ENCODE measurements at places on chromosomes 11 and 22. TPM values are rescaled to one million over a fixed set of nuclear protein-coding genes. Genes with fewer than 3 reads are reported as not detected.

Gene TSPAN18
- 95.3 TPM for total RNA-seq

Gene TREH
- not detected for total RNA-seq

Gene AQP11
- total RNA-seq = 0.79 TPM

DNA sequence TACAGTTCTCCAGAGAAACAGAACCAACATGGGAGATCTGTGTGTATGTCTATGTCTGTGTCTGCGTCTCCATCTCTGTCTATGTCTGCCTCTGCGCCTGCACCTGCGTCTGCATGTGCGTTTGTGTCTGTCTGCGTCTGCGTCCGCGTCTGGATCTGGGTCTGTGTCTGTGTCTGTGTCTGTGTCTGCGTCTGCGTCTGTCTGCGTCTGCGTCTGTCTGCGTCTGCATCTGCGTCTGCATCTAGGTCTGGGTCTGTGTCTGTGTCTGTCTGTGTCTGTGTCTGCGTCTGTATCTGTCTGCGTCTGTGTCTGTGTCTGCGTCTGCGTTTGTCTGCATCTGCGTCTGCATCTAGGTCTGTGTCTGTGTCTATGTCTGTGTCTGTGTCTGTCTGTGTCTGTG lies 88.4 kb upstream of the SLC22A12 start:
- no peak for DNase-seq
- no peak overlapping the region for H3K4me3 ChIP-seq
- no peaks in the 10 kb centered on the region for H3K36me3 ChIP-seq
- H3K4me1 ChIP-seq = no peaks in the 10 kb centered on the region
- H3K27me3 ChIP-seq = peaks cover 21% of the 10 kb centered on the region

GRCh38 chr11:8260202-8260966 lies 3.3 kb downstream of the LMO1 start:
- peaks cover 51% of the 10 kb centered on the region for H3K27me3 ChIP-seq
- H3K4me1 ChIP-seq = peaks cover 40% of the 10 kb centered on the region
- H3K36me3 ChIP-seq = no peaks in the 10 kb centered on the region
- H3K4me3 ChIP-seq = no peak overlapping the region
- no peak for DNase-seq

DNA sequence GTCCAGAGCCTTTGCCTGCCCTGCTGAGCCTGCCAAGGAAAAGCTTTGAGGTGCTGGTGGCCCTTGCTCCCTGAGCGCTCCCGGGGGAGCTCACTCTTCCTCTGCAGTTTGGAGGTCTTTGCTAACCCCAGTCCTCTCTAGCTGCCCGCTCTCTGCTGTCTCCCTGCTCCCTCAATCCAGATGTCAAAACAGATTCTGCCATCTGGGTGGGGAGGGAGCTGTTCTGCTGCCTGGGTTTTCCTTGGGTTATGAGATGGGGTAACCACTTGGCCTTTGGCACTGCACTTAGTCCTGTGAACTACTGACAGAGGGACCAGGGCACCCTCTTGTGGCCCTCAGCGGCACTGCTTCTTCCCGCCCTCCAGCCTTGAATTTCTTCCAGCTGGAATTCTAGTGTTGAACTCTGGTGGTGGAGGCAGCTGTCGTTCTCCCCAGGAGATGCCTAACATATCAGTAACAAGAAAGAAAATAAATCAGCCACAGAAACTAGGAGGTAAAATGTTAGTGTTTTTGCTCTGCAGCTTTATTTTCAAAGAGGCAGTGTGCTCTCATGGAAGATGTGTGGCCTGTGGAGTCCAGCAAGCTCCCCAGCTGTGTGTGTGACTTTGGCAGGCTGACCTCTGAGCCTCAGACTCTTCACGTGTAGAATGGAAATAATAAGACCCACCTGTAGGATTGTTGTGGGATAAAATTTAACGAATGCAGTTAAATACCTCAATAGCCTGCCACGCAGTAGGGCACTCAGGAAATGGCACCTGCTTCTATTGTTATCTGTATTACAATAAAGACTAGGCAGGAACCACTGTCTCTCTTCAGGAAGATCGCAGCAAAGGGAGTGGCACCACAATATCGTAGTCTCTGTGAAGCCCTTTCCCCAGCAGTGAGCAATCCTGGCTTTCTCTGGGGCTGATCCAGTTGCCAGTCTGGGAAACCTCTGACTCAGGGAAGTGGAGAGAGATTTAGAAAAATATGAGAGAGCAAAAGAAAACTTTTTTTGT lies 23.4 kb downstream of the ARFGAP2 start:
- no peaks in the 10 kb centered on the region for H3K27me3 ChIP-seq
- peak; percentile 80 for DNase-seq
- H3K4me1 ChIP-seq = peaks cover 32% of the 10 kb centered on the region
- no peak overlapping the region for H3K4me3 ChIP-seq
